ENCODE measurements at places on chromosomes 13 and 19.

DNA sequence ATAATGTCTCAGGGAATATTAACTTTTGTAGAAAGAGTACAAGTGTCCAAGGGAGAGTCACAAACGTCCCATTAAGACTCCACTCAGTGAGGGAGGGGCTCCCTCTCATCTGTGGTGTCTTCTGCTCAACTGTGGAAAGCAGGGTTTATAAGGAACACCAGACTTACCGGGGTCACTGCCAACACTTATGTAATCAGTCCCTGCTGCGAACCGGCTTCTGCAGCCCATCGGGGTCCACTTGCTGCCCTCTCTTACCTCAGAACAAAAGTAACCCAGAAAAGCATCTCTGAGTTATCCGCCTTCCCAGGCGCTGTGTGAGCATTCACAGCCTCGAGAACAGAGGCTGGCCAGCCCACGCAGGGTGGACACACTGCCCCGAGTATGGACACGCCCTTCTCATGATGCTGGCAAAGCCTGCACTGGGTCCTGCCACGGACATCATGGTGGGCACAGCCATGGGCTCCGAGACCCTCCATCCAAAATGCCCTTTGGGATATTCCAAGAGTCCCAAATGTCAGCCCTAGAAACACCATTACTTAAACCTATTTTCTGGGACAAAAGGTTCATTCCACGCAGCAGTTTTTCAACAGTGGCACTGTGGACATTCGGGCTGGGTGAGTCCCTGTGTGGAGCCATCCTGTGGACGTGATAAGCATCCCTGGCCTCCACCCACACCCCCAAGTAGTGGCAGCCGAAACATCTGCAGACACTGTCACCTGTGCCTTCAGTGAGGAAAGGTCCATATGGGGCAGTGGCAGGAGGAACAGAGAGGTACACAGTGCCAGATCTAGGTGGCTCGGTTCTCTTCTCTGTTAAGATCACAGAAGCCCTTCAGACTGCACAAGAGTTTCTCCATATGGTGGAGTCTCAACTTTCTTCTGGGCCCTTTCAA is 63.9 kb downstream of the STK24 start:
- no peak for DNase-seq

DNA sequence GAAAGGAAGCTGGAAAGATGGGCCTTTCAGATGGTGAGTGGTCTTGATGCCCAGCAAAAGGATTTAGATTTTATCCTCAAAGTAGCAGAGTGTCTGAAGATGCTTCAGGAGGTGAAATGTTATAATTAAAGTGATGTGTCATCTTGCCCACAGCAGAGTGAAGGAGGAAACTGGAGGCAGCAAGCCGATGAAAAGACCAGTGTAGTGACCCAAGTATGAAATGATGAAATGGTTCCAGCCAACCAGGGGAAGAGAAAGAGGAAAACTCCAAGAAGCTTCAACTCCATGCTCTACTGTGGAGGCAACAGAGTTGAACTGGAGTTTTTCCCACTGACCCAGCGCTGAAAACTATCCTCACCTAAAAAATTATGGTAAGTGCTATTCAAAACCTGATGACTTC is 66.7 kb downstream of the FOXO1 start:
- DNase-seq: no peak

DNA sequence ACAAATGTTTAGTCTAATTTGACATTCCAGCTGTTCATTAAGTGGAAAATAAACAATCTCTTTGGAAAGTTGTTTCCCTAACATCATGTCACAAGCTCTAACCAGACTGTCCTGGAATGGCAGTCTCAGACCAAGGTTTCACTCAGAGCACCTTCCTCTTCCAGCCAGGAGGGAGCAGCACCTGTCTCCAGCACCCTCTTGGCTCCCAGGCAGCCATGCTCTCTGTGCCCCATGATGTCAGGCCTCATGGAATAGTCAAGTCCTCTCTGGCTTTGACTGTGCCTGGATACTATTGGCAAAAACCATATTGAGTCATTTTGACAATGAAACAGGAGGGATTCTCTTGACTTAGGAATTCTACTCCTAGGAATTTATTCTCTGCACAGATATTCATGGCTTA is 171.4 kb downstream of the OXGR1 start:
- no peak for DNase-seq

GRCh38 chr13:43315522-43315921 is 292.1 kb downstream of the DNAJC15 start:
- no peak for DNase-seq

DNA sequence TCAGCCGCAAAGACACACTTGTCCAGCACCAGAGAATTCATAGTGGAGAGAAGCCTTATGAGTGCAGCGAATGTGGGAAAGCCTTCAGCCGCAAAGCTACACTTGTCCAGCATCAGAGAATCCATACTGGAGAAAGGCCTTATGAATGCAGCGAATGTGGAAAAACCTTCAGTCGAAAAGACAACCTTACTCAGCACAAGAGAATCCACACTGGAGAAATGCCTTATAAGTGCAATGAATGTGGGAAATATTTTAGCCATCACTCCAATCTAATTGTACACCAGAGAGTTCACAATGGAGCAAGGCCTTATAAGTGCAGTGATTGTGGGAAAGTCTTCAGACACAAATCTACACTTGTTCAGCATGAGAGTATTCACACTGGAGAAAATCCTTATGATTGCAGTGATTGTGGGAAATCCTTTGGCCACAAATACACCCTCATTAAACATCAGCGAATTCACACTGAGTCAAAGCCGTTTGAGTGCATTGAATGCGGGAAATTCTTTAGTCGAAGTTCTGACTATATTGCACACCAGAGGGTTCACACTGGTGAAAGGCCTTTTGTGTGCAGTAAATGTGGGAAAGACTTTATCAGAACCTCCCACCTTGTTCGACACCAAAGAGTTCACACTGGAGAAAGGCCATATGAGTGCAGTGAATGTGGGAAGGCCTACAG is 6.8 kb downstream of the ZNF134 start:
- no peak for DNase-seq

GRCh38 chr19:6047741-6048251 is 62.5 kb downstream of the RFX2 start:
- no peak for DNase-seq

DNA sequence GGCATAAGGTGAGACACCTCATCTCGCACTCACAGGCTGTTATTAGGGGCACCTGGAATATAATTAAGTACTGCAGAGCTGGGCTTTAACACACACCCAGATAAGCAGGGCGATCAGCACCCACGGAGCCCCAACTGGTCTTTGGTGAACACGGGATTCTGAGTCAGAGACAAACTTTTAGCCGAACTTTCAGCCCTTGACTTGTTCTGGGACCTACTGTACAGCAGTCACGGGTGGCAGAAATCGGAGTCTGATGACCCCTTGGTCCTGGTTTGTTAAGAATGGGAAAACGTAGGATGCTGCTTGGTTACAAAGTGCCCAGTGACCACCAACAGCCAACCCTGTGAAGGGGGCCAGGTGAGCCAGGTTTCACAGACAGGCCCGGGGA is 9.0 kb downstream of the SH3GL1 start:
- DNase-seq: no peak

- no peak for DNase-seq
Measured at GRCh38 chr13:42610649-42611048, 36.7 kb downstream of the TNFSF11 start.

DNA sequence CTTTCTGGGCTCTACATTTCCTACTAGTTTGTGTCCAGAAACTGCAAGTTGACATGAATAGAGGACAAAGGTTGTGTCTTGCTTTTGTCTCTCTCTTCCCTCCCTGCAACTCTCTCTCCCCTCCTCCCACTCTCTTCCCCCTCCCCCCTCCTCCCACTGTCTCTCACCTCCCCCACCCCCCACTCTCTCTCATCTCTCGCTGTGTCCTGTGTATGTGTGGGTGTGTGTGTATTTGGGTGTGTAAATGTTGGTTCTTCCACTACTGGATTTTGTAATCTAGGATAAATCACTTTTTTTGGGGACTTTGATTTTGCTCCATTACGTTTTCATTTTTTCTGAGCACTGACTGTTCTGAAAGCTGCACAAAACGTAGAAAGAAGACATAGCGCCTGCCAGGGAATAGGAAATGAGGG is 48.4 kb downstream of the AKAP11 start:
- DNase-seq: no peak

DNA sequence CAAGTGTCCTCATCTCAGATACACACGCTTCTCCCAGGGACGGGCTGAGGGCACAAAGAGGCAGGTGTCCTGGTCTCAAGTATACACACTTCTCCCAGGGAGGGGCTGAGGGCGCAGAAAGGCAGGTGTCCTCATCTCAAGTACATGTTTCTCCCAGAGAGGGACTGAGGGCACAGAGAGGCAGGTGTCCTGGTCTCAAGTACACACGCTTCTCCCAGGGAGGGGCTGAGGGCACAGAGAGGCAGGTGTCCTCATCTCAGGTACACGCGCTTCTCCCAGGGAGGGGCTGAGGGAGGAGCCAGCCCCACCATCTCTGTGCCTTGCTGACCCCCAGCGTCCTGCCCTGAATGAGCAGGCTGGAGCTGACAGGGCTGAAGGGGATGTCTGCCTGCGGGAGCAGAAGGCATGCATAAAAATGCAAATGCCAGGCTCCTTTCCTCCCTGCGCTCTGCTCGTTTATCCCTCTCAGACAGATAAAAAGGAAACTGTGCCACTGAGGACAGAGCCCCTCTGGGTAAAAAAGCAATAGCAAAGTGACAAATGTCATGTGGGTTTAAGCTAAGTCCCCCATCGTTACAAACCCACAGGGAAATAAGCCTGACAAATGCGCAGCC is 96.1 kb upstream of the UQCRFS1 start:
- DNase-seq: no peak

- DNase-seq: peak; percentile 83
Measured at GRCh38 chr19:18388100-18388959, 2.4 kb downstream of the GDF15 start.

- DNase-seq: no peak
Measured at GRCh38 chr13:24261566-24261965, 47.8 kb upstream of the C1QTNF9 start.

- DNase-seq: no peak
Measured at GRCh38 chr13:100356889-100357288, 231.7 kb downstream of the GGACT start.

DNA sequence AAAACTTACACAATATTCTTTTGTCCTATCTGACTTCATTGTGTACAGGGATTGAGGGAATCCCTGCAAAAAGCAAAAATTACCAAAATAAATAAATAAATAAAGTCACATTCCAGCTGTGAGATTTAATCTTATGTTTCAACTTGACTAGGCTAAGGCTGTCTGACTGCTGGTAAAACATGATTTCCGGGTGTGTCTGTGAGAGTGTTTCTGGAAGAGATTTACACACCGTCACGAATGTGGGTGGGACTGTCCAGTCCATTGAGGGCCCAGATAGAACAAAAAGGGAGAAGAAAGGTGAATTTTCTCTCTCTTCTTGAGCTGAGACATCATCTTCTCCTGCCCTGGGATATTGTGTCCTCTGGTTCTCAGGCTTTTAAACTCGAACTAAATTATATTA is 166.1 kb downstream of the LIG4 start:
- no peak for DNase-seq

DNA sequence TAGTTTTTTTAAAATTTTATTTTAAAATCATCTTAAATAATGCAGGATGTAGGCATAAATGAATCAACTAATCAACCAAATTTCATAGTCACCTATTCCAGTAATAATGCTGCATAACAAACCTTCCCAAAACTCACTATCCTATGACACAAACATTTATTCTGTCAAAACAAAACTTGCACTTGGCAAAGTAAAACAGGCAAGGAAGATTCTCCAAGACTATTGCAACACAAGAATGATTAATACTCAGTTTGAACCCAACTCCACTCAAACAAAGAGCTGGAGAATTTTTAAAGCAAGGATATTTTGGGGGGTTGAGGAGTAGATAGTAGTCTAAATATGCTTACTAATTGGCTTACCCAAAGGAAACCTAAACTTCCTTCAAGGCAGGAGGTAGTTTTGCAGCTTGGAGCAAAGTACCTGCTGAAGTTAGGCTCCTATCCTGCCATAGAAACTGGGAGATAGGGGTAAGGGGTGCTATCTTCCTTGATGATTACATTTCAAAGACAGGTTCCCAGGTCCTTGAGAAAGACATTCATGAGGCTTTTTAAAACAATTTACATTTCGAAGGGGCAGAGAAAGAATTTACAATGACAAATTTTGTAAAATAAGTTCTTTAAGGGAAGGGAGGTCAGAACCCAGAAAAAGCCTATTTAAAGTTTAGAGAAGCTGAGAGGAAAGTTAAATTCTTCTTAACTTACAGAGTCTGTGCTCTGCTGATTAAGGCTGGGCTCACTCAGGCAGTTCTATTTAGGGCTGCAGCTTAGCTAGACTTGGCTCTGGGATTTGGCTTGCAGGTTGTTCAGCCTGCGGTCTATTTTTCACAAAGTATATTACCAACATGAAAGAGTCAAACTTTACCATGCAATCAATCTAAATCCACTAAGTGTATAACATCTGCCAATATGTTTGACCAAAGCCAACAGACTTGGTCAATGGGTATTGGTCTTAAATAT is 549.0 kb downstream of the KCTD12 start:
- DNase-seq: no peak

GRCh38 chr13:112905086-112905485 is 63.9 kb upstream of the MCF2L start:
- DNase-seq: no peak

DNA sequence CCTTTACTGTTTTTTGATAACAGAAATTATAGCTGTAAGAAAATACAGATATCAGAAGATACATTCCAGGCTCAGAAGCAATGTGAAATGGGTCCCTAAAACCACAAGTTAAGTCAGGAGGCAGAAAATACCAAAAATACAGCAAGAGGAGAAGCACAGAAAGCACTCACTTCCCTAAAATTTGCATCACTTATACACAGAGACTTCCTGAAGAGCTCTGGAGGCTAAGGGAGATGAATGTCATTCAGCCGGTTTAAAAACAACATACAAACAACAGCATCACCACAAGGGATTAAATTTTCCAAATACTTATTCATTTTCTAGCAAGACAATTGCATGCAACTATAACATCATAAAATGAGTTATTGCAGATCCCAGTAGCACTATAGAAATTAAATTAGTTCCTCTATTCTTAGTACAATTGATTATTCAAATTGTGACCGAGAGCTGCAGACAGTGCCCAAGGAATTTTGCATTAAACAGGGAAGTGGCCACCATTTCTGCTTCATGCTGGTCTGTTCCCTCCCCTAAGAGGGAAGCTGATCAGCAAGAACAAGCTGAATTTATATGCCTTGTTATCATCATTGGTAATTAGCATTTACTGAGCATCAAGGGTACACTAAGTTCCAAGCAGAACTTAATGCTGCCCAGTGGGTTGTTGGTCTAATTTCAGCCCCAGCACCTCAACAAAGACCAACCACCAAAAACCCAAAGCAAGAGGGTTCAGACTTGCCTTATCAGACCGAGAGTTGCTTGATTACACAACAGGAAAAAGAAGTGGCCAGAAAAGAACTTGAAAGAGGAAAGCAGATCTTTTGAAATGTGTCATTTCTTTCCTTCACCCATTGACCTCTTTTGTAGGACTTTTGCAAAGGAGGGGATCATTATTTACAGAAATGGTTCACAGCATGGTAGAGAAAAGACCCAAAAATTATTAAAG is 140.7 kb downstream of the KCTD12 start:
- DNase-seq: no peak

GRCh38 chr13:40148101-40148500 is 492.6 kb downstream of the COG6 start:
- peak; percentile 29 for DNase-seq

All from stimulated activated CD4-positive, alpha-beta T cell treated with anti-CD3 and anti-CD28 coated beads, Interleukin-2, amount 100 ng/mL, for 24 hours (primary cell).